Stimulated activated CD4-positive, alpha-beta T cell treated with anti-CD3 and anti-CD28 coated beads, Interleukin-15, amount 100 ng/mL, for 1 hour (primary cell): ENCODE measurements at places on chromosomes 6 and 20.

GRCh38 chr20:46487628-46488027 is 25.7 kb downstream of the ZNF334 start:
- DNase-seq: no peak

DNA sequence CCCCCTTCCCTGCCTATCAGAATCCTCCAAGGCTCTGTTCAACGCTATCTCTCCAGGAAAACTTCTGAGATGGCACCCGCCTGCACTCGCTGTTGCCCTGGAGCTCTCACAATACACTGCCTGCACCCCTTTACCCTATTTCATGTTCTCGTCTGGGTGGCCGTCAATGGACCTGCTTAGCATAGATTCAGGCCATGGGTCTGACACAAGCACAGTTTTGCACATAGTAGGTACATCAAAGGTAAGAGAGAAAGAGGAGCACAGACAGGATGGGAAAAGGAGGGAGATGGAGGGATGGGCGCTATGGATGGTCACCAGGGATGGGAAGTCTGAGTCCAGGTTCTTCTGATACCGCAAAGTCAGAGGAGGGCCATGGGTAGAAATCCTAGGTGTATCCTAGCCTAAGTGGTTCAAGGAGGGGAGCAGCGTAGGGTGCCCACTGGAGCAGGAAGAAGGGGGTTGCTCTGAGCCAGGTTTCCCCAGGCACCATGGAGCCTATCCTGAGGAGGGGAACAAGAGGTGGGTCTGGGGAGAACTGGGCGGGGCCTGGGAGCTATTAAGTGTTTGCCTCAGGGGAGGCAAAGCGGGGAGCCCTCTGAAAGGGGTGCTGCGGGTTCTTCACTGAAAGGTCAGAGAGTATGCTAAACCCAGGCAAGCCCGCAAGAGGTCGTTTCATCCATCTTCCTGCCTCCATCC is 89.3 kb downstream of the MRPL14 start:
- DNase-seq: no peak

DNA sequence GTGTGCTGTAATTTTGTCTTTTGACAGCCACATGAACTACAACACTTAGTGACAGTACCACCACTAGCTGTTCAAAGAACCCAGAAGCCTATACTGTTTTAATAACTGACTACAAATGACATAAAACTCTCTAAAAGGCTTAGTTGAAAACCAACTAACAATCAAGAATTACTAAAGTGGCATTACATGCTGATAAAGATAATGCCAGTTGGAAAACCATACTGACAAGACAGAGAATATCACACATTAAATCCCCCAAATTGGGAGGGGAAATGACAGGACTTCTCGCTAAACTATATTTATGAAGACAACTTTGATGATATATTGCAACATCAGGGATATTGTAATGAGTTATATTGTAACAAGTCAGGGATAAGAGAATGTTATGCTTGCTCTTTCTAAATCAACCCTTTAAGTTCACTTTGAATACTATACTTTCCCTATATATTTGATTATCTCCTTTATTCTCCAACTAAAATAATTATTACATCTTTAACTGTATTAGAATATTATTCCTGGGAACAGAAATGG is 6.2 kb downstream of the NCOA5 start:
- DNase-seq: no peak

GRCh38 chr6:18527836-18528743 is 140.9 kb downstream of the RNF144B start:
- no peak for DNase-seq

DNA sequence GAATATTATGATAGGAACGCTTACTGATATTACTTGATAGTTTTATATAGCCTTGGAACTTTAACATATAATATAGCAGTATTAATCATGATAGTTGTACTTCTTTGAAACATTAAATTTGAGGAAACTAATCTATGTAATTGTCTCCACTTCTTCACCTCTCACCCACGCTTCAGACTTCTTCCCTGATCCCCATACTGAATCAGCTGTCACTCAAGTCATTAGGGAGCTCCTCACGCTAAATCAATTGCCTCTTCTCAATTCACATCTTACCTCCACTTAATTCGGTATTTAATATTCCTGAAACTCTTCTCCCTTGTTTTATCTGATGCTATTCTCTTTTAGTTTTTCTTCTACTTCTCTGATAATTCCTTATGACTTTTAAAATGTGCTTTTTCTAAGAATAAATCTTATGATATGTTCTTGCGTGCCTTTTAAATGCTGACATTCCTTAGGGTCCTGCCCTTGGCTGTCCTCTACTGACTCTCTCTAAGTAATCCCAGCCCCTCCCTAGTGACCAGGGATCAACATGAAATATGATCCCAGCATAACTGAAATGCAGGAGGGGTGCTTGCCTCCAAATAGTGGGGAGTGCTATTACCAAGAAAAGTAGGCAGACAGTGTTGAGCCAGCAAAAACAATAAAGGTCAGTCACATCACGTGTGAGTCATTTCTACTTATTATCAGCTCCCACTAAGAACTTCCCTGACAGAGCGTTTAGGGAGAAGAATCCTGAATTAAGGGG is 9.9 kb downstream of the ANKRD66 start:
- no peak for DNase-seq

GRCh38 chr20:7926323-7926722 is 13.9 kb downstream of the HAO1 start:
- DNase-seq: no peak
